ENCODE measurements at places on chromosomes 1 and 21.

GRCh38 chr21:45299026-45299863, 11.6 kb upstream of the POFUT2 start:
- DNase-seq: no peak
- H3K36me3 ChIP-seq: no peaks in the 10 kb centered on the region
- no peak overlapping the region for H3K27ac ChIP-seq
- no peaks in the 10 kb centered on the region for H3K4me1 ChIP-seq
- H3K27me3 ChIP-seq: no peaks in the 10 kb centered on the region

GRCh38 chr1:19835578-19835977, 20.5 kb upstream of the RNF186 start:
- DNase-seq: no peak
- peaks cover 10% of the 10 kb centered on the region for H3K27me3 ChIP-seq
- H3K4me1 ChIP-seq: no peaks in the 10 kb centered on the region
- no peak overlapping the region for H3K27ac ChIP-seq
- H3K4me3 ChIP-seq: no peak overlapping the region

DNA sequence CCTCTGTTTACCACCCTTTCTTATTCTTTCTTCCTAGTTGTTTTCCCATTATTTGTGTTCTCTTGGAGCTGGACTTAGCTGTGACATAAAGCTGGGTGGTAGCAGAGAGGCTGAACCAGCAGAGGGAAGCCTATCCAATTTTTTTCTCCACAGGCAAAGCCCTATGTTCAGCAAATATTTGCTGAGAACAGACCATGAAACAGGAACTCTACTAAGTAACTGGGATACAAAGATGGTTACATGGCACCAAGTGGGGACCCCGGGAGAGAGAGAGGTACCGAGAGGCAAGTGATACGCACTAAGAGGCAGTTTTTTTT, 6.6 kb downstream of the CFAP141 start:
- H3K4me3 ChIP-seq: no peak overlapping the region
- no peaks in the 10 kb centered on the region for H3K4me1 ChIP-seq

- no peak overlapping the region for H3K27ac ChIP-seq
- no peaks in the 10 kb centered on the region for H3K27me3 ChIP-seq
- no peak overlapping the region for H3K4me3 ChIP-seq
- H3K4me1 ChIP-seq: no peaks in the 10 kb centered on the region
- H3K36me3 ChIP-seq: no peaks in the 10 kb centered on the region
Measured at GRCh38 chr1:74578101-74578500, 65.7 kb upstream of the LRRC53 start.

DNA sequence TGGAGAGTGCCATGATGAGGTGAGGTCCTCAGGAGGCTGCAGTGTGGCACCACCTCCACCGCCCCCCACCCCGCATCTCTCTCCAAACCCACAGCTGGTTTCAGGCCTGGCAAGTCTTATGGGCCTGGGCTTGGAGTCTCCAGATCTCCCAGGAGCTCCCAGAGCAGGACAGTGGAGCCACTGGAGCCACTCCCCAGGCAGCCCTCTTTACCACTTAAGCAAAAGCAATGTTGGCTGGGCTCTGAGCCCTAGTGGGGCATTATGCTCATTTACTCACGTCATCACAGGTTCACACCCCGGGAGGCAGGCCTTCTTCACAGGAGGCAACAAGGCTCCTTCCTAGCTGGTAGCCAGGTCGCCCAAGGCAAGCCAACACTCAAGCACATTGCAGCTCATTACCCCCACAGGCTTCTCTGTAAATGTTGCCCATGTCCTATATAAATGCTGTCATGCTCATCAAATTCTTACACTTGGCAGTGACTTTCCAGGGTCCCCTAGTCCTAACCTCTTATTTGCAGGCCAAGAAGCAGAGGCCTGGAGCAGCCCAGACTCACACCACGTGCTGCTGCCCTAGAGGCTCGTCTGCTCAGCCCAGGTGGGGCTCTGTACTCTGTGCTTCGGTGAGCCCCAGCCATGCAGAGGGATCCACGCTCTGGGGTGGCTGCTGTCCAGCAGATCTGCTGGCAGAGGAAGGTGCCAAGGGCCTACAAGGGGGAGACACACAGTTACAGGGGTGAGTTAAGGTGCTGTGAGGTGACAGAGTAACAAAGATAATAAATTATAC, 459.3 kb downstream of the MATN1 start:
- peaks cover 16% of the 10 kb centered on the region for H3K27me3 ChIP-seq
- no peaks in the 10 kb centered on the region for H3K4me1 ChIP-seq
- no peaks in the 10 kb centered on the region for H3K36me3 ChIP-seq

DNA sequence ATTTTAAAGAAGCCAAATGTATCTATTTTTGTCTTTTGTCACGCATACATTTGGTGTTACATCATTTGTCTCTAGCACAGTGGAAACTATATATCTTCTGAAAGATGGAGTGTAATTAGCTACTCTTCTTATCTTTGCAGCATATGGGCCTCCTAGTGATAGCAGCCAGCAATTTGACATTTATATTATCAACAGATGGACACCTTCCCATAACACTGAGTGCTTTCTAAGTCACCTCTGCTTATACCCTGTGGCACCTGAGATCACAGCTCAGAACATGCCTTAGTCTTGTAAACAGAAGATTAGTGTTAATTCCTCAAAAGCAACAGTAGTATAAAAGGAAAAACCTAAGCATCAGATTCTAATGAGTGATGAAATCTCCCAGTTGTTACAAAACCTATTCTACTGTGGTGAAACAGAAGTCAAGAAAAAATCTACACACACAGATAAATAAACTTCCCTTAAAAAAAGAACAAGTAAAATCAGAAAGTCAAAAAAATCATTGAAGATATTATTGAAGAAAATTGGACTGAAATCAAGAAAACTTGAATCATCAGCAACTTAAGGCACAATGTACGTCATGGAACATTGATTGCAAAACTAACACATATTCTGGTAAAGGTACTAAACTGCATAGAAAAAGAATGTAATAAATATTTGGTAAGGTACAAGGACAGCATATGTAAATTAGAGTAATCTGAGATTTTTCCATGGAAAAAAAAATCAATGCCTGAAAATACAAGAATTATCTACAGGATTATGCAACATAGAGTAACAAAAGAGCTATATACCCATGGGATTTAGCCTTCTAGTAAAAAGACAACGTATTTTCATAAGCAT, 61.7 kb downstream of the KCNT2 start:
- H3K27ac ChIP-seq: no peak overlapping the region
- H3K36me3 ChIP-seq: no peaks in the 10 kb centered on the region
- H3K4me1 ChIP-seq: no peaks in the 10 kb centered on the region
- no peaks in the 10 kb centered on the region for H3K27me3 ChIP-seq
